ENCODE measurements at places on chromosomes 7 and 10. TPM values are rescaled to one million over a fixed set of nuclear protein-coding genes. Genes with fewer than 3 reads are reported as not detected.

- no peak for DNase-seq
- H3K36me3 ChIP-seq = peaks cover 11% of the 10 kb centered on the region
- H3K4me3 ChIP-seq = no peak overlapping the region
- H3K27ac ChIP-seq = peak overlapping the region; percentile 88
Measured at GRCh38 chr10:95408148-95408960, 117.6 kb upstream of the PDLIM1 start.

GRCh38 chr10:126511917-126512479, 123.7 kb upstream of the ADAM12 start:
- DNase-seq = no peak
- no peak overlapping the region for H3K27ac ChIP-seq
- H3K4me3 ChIP-seq = no peak overlapping the region

DNA sequence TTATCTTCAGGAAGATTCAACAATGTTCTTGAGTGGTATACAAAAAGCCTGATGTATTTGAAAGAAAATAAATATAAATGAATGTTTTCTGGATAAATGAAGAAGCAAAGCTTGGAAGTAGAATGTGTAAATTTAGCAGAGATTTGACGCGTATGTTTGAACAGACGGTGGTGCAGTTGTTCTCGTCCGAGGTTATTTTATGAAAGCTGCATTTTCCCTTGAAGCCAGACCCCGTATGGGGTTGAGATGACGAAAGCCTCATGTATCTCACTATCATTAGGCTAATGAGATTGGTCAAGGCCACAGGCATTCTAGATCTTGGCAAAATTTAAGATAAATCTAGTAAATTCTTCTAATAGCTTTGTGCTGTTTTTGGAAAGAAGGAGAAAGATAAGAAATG, 195.2 kb downstream of the NXPH1 start:
- H3K4me1 ChIP-seq = no peaks in the 10 kb centered on the region
- no peaks in the 10 kb centered on the region for H3K36me3 ChIP-seq
- no peak overlapping the region for H3K4me3 ChIP-seq
- no peak for DNase-seq
- no peaks in the 10 kb centered on the region for H3K27me3 ChIP-seq

DNA sequence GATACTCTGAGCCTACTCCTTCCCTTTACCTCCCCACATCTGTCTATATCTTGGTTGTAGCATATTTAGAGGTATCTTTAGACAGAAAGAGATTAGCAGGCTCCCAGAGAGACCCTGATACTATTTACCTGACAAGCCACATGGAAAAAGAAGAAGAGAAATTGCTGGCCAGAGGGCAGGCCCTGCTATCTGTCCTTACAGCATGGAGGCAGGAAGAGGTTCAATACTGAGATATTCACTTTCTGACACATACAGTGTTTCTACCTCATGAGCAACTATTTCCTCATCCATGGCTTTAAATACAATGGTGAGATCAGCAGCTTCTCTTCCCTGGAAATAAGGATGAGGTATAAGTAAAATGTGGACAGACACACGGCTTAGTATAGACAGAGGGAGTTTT, 33.9 kb upstream of the TSPAN13 start:
- no peaks in the 10 kb centered on the region for H3K4me1 ChIP-seq
- no peaks in the 10 kb centered on the region for H3K27me3 ChIP-seq
- no peak for DNase-seq
- H3K36me3 ChIP-seq = no peaks in the 10 kb centered on the region

- DNase-seq = no peak
- no peak overlapping the region for H3K27ac ChIP-seq
- peaks cover 7% of the 10 kb centered on the region for H3K36me3 ChIP-seq
- H3K27me3 ChIP-seq = no peaks in the 10 kb centered on the region
- peaks cover under 1% of the 10 kb centered on the region for H3K4me1 ChIP-seq
- H3K4me3 ChIP-seq = no peak overlapping the region
Measured at GRCh38 chr7:77714195-77714594, 17.9 kb downstream of the RSBN1L start.

DNA sequence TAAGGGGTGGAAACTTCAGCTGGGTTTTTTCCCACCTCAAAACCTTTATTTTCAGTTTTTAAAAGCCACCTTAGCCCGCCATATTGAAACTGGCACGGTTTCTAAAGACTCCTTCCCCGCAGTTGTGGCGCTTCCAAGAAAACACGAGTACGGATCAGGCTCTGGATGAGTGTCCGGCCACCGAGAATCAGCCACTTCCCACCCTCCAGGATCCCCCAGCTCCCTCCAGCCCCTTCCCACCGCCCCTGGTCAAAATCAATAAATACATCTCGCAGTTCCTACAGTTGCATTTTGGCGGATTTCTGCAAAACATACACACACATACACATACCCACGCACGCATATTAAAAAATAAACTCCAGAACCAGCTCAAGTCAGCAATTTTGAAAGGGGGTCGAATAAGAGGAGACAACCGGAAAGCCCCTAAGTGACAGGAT, 1.1 kb downstream of the SFMBT2 start:
- no peaks in the 10 kb centered on the region for H3K27me3 ChIP-seq
- DNase-seq = no peak
- H3K4me1 ChIP-seq = peaks cover 3% of the 10 kb centered on the region
- no peaks in the 10 kb centered on the region for H3K36me3 ChIP-seq
- H3K27ac ChIP-seq = peak overlapping the region; percentile 92

GRCh38 chr7:102836191-102836919, 76.4 kb upstream of the LRRC17 start:
- no peak for DNase-seq
- no peaks in the 10 kb centered on the region for H3K36me3 ChIP-seq
- no peak overlapping the region for H3K27ac ChIP-seq
- H3K27me3 ChIP-seq = no peaks in the 10 kb centered on the region
- peaks cover 9% of the 10 kb centered on the region for H3K4me1 ChIP-seq

DNA sequence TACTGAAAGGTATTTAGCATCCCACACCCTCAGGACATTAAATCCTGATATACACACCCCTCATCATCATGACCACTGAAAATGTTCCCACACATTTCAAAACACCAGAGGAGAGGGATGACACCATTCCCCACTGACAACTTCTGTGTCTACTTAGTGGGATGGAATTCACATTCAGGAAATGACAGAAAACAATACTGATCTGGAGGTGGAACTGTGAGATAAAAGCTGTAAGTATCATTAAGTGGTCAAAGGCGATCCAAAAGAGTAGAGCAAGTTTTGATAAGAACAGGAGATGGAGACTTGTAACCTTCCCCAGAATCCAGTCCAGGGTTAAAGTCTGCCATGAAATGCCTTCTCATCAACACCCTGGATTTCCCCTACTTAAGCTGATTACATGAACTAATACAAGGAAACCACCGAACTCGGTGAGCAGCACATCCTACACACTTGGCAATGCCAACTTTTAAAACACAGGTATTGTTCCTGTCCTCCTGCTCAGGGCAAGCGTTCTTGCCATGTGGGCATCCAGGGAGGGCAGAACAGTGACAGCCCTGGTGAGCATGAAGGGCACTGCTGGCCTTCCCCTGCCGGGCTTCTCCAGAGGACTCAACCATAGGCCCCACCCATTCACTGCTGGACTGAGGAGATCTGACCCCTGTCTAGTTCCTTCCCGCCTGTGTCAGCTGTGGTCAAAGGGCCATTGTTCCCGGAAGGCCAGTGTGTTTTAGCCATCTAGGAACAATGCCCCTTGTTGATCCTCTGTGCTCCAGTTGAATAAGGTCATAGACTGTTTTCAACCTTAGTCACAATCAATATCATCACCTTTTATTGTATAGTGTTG, 85.0 kb downstream of the SGMS1 start:
- H3K4me1 ChIP-seq = peaks cover 33% of the 10 kb centered on the region
- H3K36me3 ChIP-seq = no peaks in the 10 kb centered on the region
- no peak overlapping the region for H3K27ac ChIP-seq
- H3K27me3 ChIP-seq = no peaks in the 10 kb centered on the region
- no peak overlapping the region for H3K4me3 ChIP-seq

DNA sequence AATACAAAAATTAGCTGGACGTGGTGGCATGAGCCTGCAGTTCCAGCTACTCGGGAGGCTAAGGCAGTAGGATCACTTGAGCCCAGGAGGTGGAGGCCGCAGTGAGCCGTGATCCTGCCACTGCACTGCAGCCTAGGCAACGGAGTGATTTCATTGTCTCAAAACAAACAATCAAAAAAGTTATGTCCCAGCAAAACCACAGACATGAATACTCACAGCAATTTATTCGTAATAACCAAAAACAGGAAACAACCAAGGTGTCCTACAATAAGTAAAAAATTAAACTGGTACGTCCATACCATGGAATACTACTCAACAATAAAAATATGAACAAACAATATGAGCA, 11.6 kb upstream of the CYTH3 start:
- H3K4me3 ChIP-seq = no peak overlapping the region
- H3K4me1 ChIP-seq = no peaks in the 10 kb centered on the region
- DNase-seq = no peak
- H3K36me3 ChIP-seq = no peaks in the 10 kb centered on the region
- H3K27me3 ChIP-seq = no peaks in the 10 kb centered on the region

GRCh38 chr10:102785818-102786217, 42.1 kb downstream of the WBP1L start:
- no peaks in the 10 kb centered on the region for H3K27me3 ChIP-seq
- no peak overlapping the region for H3K4me3 ChIP-seq
- H3K36me3 ChIP-seq = no peaks in the 10 kb centered on the region
- peaks cover 53% of the 10 kb centered on the region for H3K4me1 ChIP-seq
- peak; percentile 31 for DNase-seq
- peak overlapping the region; percentile 97 for H3K27ac ChIP-seq

Gene SPDYE2B
- not detected for total RNA-seq

Gene TRIM4
- total RNA-seq = 10.4 TPM

Gene GIMAP4
- total RNA-seq = 31.5 TPM

Gene PNLIPRP2
- total RNA-seq = not detected

Gene NKX2-3
- total RNA-seq = not detected

Gene RPEL1
- total RNA-seq = not detected

Gene H2BK1
- not detected for total RNA-seq

Gene C10orf105
- total RNA-seq = 0.05 TPM
